ENCODE measurements at places on chromosomes 3 and 15. TPM values are rescaled to one million over a fixed set of nuclear protein-coding genes. Genes with fewer than 3 reads are reported as not detected.

C2CD4A gene
- not detected for total RNA-seq

VWA5B2 gene
- total RNA-seq: 0.42 TPM

DNA sequence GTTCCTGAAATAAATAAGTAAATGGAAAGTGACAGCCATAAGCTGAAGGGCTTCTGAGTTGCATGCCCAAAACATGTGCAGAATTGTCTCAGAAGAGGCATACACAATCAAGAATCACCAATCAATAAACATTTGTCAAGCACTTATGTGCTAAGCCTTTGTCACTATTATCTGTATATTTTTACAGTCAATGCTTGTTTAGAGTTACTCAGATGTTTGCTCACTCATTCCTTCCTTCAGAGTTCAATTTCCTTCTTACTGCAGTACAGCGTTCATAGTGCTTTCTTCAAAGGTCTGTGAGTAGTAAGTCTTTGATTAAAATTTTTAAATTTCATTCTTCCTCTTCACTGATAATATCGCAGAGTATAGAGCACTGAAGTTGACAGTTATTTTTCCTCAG lies 17.2 kb downstream of the FOXL2NB start:
- DNase-seq: no peak

DNA sequence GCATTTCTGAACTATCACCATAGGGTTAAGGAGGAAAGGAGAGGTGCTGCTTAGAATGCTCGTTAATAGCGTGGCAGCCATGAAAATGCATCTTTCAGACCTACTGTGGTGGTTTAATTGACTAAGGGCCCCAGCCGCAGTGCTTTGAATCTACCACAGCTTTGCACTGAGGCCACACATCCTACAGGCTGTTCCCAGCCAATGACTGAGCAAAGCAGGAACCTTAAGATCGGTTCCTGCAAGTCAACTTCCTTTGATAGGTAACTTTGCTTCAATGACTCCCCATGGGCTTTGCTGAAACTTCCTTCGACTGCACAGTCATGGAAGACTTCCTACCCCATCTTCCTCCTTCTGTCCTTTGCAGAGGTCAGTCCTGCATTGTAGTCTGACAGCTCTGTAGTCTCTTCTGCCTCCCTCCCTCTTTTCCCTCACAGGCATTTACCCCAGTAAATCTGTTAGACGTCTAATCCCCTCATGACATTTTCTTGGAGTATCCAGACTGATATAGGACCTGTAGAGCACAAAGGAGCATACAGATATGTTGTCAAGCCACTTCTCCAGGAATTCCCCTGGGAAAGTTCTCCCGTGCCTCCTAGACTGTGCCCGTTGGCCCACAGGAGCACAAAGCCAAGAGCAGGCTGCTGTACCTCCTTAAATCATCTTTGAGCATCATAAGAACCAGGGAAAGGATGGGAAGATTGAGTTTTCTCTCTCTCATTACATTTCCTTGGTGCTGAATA lies 2.6 kb upstream of the BCL2A1 start:
- DNase-seq: no peak

VIPR1 gene
- total RNA-seq: 32.6 TPM

Data from thyroid gland (tissue), 4 donors.